ENCODE measurements at places on chromosomes 1 and 21. TPM values are rescaled to one million over a fixed set of nuclear protein-coding genes. Genes with fewer than 3 reads are reported as not detected.

DNA sequence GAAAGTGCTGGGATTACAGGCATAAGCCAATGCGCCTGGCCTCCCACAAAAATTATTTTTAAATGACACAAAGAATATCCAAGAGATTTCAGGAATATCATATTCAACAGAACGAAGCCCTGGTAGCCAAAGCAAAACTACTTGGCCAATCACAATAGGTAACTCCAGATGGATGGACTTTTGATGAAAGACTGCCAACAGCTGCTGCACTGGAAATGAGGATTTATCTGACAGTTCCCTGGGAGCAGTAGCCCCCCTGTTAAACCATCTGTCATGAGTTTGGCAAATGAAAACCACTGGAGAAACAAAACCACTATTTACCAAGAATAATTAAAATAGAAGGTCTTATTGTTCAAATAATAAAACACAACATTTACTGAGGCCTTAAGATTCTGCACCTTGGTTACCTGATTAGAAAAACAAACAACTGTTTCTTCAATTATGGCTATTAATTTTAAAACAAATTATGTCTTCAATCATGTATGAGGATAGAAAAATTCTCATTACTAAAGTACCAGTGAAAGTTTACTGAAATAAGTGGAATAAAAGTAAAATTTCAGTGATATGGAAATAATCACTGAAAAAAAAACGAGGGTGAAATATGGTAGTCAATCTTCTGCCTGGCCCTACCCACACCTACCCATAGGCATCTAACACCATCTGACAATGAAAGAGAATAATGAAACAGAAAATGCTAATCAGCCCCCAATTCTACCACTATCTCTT is 34.3 kb upstream of the PSMG1 start:
- no peak for DNase-seq

DNA sequence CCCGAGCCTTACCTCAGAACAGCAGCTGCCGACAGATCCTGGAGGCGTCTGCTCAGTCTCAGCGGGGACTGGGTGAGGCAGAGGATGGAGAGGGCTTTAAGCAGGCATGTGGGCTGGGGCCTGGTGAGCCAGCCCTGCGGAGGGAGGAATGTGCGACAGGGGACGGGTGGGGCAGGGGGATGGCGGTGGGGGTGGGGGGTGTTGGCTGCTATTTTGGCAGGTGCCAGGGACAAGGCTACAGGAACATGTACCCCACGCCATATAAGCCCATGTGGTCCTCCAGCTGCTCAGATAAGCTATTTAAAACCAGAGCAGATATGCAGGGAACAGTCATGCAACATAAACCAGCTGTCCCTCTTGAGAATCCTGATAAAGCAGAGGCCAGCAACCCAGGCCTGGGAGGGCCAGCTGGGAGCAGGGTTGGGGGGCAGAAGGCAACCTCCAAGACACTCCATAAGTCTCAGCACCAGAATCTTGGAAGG is at the start of gene TNNT2:
TSS of gene TNNT2 (minus strand) at position 70 of the 482 bp plus-strand sequence. CDS start 4,426 bp downstream, outside the sequence.
- no peak for DNase-seq

DNA sequence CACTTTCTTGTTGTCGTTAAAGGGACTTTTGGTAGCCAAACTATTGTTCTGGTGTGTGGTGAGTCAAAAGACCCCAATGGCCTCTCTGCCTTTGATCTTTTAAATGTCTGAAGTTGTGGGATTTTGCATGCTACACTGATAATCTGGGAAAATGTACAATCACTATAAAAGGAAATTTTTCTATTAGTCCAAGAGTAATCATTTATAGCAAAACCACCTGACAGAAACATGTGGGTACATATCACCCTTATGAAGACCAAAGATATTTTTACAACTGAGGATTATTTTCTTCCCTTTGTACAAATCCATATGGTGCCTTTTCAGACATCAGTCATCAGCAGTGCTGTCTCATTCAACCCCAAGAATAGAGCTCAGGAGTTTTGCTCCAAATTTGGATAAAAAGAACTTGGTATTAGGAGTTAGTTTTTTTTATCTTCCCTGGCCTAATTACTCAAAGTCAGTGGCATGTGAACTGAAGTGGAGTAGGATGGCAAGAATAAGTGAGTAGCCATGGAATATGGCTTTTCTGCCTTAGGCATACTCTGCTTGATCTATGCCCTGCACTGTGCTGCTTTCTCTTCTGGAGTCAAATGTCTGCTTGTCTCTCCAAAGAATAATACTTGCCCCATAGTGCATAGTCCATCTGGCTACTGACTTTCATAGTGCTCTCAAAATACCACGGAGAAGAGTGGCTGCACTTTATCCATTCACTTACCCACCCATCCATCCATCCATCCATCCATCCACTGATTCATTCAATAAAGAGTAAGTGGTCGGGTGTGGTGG is 13.5 kb downstream of the GREM2 start:
- no peak for DNase-seq

GRCh38 chr1:226576601-226577000 is 28.0 kb downstream of the STUM start:
- no peak for DNase-seq

DNA sequence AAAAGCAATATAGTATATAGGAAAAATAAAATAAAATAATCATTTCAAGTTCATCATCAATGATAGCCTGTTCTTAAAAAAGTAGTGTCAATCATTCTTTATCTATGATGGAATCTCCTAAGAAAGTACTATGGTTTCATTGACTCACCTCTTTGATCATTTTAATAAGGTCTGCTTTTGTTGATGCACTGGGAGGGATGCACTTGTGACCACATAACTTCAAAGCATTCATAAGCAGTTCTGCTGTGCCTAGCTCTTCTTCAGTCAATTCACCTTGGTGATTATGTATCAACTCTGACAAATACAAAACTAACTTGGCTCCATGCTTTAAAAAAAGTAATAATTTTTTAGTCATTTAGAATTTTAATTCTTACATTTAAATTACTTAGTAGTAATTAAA is 84.8 kb upstream of the GNG4 start:
- DNase-seq = no peak

DNA sequence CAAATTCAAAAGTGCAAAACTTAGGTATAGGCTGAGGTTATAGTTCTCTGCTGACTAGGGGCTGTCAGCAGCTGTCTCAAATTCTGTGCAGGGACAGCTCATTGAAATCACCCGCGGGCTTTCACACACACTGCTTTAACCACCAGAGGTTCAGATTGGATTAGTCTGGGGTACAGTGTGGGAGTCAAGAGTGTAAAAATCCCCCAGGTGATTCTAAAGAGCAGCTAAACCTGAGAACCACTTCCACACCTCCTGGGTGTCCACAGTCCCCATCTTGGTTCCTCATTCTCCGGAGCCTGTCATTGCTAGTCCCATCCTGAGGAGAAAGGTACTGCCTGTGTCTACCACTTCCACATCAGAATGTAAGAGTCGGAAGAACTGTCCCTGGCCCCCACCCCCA is 9.9 kb upstream of the TDRD10 start:
- no peak for DNase-seq

DNA sequence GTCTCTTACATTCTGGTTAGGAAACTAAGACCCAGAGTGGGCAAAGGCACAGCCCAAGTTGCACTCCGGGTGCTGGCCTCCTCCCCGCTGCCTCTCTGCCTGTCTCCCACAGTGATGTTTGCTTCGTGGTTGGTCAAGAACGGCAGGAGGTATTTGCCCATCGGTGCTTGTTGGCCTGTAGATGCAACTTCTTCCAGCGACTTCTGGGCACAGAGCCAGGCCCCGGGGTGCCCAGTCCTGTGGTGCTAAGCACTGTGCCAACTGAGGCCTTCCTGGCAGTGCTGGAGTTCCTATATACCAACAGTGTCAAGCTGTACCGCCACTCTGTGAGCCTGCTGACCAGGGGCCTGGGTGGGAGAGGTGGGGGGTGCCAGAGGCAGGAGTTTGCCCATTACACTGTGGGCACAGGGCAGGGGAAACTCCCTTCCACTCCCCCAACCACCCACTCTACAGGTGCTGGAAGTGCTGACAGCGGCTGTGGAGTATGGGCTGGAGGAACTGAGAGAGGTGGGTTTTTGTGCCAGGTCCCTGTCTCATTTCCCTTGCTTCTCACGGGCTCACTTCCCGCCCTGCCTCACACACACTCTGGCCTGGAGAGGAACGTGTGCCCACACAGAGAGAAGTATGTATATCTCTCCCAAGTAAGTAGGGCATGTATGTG is 1.9 kb downstream of the BTBD19 start:
- no peak for DNase-seq

DNA sequence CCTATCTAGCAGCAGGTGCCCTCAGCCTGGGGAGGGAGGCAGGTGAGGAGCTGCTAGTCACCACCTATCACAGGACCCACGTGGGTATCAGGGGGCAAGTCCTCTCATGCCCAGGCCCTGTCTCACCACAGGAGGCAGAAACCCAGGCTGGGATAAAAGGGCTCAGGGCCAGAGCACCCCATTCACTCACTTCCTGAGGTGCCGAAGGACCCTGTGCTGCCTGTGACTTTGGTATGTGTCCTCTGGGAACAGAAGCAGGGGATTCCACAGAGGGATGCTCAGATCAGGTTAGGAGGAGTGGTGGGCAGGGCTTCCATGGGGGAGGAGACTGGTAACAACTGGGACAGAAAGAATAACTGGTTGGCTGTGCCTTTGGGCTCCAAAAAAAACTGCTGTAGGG is at the start of gene LCE1E:
TSS of gene LCE1E (plus strand) at position 181 of the 400 bp plus-strand sequence. CDS start 1,043 bp downstream, outside the sequence.
- no peak for DNase-seq

DNA sequence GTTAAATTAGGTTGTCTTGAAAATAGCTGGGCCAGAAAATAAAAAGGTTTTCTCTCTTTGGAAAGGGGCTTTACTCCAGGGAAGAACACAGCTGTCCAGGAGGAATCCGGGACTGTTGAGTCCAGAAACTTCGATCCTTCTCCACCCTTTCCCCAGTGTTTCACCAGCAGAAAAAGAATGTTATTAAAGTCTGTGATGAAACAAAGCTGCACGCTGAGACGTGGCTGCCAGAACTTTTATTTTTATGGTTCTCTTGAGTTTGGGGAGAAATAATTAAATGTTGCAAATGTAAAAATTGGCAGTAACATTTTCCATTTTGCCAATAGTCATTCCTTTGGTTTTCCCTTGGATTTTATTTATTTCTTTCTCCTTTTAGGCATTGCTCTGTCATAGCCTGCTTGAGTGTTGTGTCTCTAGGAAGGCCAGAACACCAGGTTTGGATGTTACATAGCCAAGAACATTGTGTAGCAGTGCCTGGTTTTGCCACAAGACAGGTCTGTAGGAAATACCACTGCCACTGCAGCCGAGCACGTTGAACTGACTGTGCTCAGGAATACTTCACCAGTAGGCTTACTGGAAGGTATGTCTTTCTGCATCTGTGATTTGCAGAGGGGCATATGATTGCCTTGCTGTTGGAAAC is 87.4 kb downstream of the ROR1 start:
- DNase-seq = no peak

- no peak for DNase-seq
These were observed 114.1 kb downstream of the SIM2 start for GRCh38 chr21:36813052-36813451.

DNA sequence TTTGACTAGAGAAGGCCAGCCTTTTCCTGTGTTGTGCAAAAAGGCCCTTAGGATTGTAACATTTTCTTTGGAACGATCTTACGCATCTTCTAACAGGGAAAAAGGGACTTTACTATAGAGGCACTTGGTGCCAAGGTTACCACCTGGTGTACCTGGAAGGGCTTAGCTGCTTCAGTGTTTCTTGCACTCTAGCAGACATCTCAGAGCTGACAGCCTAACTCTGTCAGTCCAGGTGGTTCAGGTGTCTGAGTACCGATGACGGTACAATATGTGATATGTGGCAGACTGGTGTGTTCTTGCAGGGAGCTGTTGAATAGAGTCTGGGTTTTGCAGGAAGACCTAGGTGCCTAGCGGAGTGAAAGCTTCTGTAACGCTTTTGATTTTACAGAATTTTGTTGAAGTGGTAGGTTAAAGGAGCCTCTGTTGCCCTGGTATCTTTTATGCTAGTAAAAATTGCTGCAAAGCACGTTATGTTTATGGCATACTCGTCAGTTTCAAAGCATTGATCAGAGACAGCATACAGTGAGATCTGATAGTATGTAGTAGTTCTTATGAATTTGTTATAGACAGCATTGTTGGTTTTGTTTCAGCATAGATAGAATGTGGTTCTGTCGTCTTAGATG is 1.4 kb downstream of the MAGI3 start:
- no peak for DNase-seq

GRCh38 chr1:87346130-87346814 is 17.6 kb downstream of the LMO4 start:
- DNase-seq = no peak

- DNase-seq = no peak
These were observed 30.6 kb downstream of the QSOX1 start for GRCh38 chr1:180185281-180185680.

GRCh38 chr21:39014747-39015146 is 168.5 kb downstream of the PSMG1 start:
- DNase-seq = no peak

DNA sequence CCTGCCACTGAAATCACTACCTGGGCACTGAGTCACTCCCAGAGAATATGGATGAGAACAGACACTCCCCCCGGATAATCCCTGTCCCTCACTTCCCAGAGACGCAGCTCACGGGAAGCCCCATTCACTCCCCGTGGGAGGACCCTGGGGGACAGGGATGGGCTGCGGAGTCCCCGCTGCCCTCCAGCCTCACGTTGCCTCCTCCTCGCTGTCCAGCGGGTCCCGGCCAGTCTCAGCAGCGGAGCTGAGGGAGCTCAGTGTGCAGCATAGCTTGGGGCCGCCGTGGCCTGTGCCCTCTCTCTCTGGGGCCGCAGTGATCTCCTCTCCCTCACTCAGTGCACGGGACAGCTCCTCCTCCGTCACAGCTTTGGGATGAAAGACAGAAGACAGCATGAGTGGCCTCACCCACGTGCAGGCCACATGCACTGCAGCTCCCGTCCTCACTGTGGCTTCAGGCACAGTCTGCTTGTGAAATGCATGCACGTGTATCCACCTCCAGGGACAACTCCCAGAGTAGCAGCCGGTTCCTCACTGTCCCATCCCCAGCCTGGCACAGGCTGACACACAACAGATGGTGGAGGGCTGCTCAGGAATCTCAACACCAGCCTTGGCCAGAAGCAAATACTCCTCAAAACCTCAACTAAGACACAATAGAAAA is 7.4 kb downstream of the CFAP410 start:
- no peak for DNase-seq

DNA sequence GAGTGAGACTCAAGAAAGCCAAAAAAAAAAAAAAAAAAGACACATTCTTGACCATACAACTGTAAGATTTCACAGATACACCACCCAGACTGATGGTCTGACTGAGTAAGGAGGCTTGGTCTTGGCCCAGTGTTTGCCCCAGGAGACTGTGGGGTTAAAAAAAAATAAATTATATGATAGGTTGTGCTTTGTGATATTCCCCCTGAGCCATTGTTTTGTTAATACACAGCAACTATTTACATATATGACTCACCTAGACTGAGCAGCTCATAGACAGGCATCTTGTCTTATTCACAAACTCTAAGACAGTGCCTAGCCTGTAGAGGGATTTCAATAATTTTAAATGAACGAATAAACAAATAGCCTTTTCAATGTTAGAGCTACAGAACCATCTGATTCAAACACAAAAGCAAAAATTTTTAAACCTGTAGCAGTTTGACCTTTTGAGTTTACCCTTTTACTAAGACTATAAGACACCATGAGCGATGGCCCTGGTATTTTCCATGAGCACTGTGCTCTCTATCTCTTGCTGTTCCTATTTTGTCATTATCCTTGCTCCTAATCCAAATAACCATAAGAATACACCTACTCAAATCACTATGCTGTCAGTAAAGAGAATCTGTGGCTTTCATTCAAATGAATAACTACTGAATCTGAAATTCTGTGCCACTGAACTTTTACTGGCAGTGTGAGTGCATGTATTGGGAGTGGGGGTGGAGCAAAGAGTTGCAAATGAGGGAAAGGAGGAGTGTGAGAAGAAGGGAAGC is 199.4 kb upstream of the PTBP2 start:
- DNase-seq = no peak

CELSR2 gene
- 26.8 TPM for total RNA-seq

TRIM46 gene
- total RNA-seq = 21.4 TPM

PPFIA4 gene
- 24.9 TPM for total RNA-seq

PROK1 gene
- total RNA-seq = not detected

CD5L gene
- not detected for total RNA-seq

KAZN gene
- total RNA-seq = 16.2 TPM

Measured in WTC11 (cell line).